Right lobe of liver (tissue), 6 donors: ENCODE measurements at places on chromosomes 13 and 19.
A peak's percentile ranks its signal among the peaks of the same experiment; 100 is the strongest.

DNA sequence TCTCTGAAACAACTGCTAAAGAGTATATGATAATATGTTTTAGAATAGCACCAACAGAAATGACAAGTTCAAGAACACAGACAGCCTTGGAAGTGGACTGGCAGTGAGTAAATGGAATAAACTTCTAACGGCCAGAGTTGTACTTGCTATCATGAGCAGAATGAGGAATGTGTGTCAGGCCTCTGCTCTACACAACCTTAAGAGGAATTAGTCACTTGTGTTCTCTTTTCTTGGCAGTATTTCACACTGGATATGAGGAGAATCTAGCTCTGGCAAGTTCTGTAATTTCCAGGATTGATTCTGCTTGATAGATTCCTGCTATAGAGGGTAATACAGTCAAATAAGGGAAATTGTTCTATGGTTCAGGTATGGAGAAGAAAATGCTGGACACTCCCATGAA, 757.3 kb downstream of the EFNB2 start:
- DNase-seq, result no peak

GRCh38 chr13:28651810-28652401, 7.0 kb upstream of the POMP start:
- DNase-seq, result no peak

- DNase-seq, result no peak
Observed at GRCh38 chr13:113875837-113876281, 12.0 kb upstream of the GAS6 start.

GRCh38 chr19:18853755-18854427, 22.1 kb downstream of the UPF1 start:
- DNase-seq, result peak; percentile 48

GRCh38 chr19:2517881-2518601, 42.1 kb downstream of the GADD45B start:
- DNase-seq, result no peak

DNA sequence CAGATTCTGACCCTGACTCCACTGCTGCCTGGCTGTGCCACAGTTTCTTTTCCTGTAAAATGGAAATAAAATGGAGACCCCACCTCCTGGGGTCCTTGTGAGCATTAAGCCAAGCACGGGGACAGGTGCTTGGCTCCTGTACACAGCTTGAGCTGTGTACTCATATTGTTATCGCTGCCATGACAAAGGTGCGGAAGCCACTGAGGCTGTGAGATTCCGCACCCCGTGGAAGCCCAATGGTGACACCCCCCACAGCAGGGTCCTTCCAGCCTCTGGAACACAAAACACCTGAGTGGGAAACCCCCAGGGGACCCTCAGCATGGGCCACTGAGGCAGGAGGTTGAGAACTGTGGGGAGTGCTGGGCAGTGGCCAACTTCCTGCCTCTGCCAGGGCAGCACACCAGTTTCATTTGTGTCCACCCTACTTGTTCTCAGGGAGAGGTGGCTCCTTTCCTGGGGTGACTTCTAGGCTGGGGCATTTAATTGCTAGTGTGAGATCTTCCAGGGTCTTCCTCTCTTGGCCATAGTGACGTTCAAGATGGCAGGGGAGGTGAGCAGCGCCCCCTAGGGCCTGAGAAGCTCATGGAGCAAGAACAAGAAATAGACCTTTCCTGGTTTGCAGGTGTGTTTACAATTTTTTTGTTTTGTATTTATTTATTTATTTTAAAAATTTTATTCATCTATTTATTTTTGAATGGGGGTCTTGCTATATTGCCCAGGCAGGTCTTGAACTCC, 5.4 kb upstream of the JSRP1 start:
- DNase-seq, result no peak

GRCh38 chr13:40479196-40479845, 187.1 kb downstream of the FOXO1 start:
- no peak for DNase-seq

GRCh38 chr19:4060621-4061177, 6.0 kb downstream of the ZBTB7A start:
- no peak for DNase-seq

- DNase-seq, result peak; percentile 66
Observed at GRCh38 chr19:46861691-46862502, 1.1 kb downstream of the ARHGAP35 start.

DNA sequence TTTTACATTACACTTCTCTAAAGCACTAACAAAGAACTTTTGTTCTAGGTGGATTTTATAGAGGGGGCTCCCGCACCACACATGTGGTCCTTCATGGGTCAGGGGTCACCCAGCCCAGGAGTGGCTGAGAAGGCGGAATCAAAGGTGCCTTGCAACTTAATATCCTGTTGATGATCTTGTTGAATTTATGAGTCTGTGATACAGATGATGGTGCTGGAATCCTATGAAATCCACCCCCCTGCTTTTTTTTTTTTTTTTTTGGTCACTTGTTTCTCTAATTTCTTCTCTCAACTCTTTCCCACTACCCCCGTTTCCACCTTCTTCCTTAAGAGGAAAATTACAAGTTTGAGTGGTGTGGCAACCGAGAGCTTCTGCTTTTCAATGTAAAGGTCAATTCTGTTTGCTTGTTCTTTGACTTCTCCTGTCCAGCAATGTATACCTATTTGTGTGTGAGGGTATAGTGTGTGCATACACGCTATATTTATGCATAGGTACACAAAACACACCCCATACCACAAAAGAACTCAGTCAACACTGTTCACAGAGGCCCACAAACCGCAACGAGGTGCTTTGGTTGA, 4.2 kb upstream of the ZIC2 start:
- no peak for DNase-seq

DNA sequence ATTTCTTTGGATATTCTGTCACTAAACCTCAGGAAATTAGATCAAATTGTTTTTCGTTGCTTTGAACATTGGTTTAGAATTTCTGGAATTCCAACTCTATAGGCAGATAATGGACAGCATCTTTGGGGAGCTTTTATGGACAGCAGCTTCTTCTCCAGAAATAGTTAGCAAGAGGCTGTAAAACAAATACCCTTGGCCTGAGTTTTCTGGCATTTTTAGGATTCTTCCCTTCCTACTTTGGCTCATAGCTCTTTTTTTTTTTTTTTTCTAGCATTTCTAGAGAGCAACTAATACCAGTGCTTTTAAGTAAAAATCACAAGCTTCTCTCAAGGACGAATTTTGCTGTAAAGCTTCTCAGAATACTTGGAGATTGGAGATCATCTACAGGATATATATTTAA, 169.8 kb upstream of the SPRY2 start:
- DNase-seq, result no peak

- peak; percentile 91 for DNase-seq
Observed at GRCh38 chr19:33399745-33400681, 26.5 kb downstream of the CEBPG start.

DNA sequence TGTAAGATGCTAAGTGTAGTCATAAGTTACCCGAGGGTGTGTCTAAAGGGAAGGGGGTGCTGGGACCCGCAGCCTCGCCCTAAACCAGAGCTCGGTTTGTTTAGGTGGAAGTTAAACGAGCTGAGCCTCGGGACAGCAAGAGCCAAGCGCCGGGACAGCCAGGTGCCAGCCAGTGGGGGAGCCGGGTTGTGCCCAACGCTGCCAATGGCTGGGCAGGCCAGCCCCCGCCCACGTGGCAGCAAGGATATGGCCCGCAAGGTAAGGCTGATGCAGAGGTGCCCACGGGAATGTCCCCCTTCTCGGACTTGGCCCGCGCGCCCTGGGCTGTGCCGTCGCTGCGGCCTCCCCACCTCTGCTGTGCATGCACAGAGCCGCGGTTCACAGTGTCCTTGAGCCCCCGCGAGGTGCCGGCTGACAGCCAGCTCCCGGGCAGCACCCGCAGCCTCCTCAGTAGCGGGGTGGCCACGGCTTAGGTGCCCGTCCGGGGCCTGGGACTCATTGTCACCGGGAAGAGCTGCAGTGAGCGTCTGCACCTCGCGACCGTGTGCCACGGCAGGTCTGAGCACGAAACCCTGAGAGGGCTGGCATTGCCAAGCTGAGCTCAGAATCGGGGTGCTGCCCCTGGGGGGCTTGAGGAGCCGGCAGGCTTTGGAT, 9.3 kb upstream of the RPS15 start:
- no peak for DNase-seq

DNA sequence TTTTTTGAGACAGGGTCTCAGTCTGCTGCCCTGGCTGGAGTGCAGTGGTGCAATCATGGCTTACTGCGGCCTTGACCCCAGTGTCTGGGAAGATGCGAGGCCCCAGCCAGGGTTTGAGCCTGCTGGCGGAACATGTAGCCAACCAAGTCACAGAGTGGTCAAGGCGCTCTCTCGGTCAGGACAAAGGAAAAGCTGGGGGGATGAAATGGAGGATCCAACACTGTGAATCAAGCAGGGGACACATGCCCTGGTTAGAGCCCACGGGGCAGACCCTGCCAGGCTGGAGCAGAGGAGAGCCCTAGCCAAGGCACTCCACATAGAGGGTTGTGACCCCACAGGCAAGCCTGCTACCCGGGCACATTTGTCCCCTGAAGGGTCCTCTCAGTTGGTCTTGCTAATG, 10.1 kb downstream of the TUBA3C start:
- DNase-seq, result peak; percentile 5

DNA sequence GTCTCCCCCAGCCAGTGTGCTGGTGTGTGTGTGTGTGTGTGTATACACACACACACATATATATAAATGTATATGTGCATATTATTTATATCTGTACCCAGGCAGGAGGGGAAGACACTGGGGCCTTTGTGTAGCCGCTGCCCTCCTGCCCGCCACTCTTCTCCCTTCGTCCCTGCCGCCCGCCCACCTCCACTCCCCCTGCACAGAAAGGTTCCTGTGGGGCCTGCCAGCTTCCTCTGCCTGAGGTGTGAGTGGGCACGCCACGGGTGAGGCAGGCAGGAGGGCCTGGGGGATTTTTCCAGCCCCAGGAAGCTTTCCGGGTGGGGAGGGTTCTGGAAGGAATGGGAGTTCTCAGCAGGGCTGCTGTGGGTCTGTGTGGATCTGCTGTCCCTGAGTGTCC, 6.9 kb downstream of the IRF2BP1 start:
- DNase-seq, result no peak

- no peak for DNase-seq
Observed at GRCh38 chr19:10420444-10421239, at the start of gene PDE4A. TSS of gene PDE4A (plus strand) at chr19:10420538. CDS start at chr19:10420765, 227 bp downstream.

GRCh38 chr13:96020155-96020575, 33.0 kb downstream of the UGGT2 start:
- DNase-seq, result no peak

GRCh38 chr13:109154966-109155761, 525.8 kb downstream of the MYO16 start:
- DNase-seq, result no peak

- no peak for DNase-seq
Observed at GRCh38 chr19:44542671-44543070, 13.2 kb upstream of the CEACAM20 start.

DNA sequence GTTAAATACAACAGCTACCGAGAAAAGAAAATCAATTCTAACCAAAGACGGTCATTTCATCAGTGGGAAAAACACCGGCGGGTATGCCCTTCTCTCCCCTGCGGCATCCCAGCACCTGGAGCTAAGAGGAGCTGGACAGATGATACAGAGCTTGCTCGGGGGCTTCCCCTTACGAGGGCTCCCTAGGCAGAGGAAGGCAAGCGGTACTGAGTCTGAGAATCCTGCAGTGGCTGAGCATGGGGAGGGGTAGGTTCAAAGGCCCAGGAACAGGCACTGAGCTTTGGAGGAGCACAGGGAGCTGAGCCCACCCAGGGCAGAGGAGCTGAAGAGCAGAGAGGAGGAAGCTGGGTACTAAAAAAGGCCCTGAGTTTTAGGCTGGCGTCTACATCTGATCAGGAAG, 12.7 kb downstream of the STK24 start:
- DNase-seq, result no peak

DNA sequence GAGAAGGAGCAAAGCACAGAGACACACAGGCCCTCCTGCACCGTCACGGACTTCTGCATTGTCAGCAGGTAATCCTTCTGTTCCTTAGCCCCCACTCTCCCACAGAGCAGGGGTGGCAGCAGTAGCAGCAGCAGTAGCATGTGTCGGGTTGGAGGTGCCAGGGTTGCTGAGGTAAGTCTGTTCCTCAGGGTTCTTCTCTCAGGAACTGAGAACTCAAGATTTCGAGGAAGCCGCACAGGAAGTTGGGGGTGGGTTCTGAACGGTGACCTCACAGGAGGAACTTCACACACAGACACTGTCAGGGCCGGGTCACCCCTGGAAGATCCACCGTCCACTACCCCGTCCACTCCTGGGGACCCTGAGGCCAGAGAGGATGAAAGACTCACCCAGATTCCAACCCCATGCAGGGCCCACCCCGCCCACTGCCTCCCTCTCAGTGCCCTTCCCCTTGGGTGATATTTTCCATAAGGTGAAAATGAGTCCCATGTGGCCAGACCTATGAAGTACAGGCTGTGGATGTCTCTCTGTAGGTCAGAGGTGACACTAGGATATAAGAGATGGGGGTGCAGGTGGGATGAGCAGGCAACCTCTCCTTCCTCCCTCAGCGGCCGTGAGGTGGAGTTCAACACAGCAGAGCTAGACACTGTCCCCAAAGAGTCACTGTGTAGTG, at the start of gene SIGLEC12:
Gene SIGLEC12, minus strand, starts transcription at position 207 of the 670 bp plus-strand sequence. Its CDS starts 67 bp downstream, at position 140.
- DNase-seq, result peak; percentile 59

DNA sequence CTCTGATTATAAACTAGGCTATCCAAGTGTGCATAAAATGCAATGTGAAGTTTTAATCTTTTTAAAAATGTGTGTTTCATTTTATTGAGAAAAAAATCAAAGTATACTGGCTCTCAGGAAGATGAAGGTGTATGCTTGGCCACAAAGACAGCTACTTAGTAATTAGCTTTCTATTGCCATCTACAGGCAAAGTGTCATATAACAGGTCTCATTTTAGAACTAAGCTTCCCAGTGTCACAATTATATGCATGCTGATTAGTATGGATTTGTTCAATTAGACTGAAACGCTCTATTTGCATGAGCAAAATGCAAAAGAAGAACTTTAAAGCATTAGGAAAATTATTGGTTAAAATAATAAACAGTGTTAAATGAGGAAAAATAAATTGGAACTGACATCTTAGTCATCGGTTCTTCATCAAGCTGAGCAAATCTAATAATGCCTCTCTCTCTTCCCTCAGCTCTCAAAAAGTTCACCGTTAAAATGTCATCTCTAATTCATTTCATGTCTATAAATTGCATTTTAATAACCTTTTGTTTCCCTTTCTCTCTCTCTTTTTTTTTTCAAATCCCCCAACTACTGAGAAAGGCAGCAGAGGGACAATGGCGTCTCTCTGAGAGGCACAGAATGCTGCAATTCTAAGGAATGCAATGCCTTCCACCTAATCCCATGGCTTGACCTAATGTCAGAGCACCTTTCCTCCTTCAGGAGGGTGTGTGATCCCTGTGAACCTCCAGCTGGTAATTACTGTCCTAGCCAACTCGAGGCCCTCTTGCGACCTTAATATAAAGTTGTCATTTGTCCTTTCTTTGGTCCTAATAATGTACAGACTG, 313.1 kb upstream of the MAB21L1 start:
- DNase-seq, result no peak

GRCh38 chr13:28043224-28043623, 54.7 kb upstream of the URAD start:
- DNase-seq, result no peak

- peak; percentile 46 for DNase-seq
Observed at GRCh38 chr13:102846261-102847015, 606 bp downstream of the ERCC5 start.

DNA sequence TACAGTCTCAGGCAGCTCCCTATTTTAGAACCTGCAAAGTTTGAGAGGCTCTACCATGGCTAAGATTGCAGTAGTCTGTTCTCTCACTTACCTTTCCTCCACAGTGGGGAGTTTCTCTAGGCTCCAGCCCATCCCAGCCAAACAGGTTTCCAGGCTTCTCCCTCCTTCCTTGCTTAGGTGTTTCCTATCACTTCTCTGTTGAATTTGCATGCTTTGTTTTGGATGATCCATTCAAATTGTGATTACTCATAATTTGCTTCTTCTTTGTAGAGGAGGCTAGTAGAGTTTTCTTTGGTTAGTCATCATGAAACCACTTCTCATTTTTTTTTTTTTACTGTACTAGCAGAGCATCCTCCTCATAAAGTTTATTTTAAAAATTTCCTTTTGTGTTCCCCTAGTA, 1242.2 kb upstream of the MIR17HG start:
- no peak for DNase-seq
